ENCODE measurements at places on chromosomes 3 and 15.

GRCh38 chr3:136772709-136773108 lies 20.5 kb upstream of the STAG1 start:
- DNase-seq, result no peak

DNA sequence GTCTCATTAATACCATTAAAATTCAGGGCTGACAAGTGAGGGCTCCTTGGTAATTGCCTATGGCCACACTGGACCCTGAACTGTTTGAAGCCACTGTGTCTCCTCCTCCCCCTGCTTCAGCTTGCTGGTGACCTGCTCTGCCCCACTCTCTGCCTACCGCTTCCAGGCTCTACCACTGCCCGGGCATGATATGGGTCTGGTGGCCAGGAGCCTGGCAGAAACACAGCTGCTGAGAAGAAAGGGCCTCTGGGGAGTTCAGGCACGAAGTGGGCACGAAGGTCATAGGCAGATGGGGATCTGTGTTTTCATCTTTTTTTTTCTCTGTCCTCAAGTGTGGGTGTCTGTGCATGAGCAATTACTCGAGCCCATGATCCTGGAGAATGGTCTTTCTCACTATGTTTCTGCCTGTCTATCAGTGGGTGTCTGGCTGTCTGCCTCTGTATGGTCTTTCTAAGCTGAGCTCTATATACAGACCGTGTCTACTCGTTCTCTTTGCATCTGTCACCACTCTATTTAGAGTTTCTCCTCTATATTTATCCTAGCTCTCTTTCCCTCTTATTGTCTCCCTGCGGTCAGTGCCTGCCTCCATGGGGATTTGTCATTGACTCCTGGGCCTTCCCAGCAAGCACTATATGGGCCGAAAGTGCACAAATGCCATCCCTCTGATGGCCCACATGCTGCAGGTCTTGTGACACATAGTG lies 42.1 kb upstream of the EPHB1 start:
- no peak for DNase-seq

- DNase-seq, result no peak
Measured at GRCh38 chr15:33242165-33242564, 47.7 kb upstream of the FMN1 start.

DNA sequence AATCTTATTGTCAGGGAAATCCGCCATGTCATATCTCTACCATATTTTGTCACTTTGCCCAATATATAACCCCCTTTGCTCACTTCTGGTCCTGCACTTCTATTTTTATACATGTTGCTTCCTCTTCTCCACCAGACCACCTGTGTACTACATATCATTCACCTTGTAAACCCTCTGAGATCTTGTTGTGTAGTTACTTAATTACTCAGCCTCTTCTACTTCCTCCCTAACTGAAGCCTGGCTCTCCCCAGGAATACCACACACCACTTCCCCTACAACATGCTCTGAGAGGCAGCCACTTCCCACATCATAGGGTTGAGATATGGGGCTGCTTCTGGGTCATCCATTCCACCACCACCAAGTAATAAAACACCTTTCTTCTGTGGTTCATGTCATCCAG lies 10.0 kb downstream of the HEXA start:
- no peak for DNase-seq

DNA sequence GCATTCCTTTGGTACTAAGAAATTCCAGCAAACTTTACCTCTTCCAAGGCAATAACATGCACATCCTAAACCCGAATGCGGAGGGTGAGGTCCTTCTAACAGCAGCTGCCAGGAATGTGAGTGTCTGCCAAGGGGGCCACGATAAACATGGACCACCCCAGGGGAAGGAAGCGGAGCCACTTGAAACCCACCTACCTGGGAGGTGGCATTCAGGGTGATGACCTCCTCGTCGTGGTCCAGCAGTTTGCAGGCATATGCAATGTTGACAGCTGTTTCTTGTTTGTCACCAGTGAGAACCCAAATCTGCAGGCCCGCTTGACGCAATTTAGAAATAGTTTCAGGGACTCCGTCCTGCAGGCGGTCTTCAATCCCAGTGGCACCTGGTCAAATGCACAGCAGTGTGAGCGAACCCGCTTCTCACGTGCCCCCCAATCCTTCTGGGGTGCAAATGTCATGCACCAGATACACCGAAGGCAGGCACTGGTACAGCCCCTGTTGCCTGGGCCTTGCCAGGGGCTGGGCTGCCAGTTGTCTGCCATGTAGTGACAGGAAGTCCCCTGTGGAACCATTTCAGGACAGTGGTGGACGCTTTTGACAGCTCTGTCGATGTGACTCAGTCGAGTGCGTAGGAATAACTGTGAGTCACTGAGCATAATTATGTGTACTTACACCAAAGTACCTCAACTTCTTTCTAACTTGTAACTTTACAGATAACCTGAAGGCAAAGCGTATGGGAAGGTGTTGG lies 161.2 kb downstream of the ATP10A start:
- DNase-seq, result no peak

DNA sequence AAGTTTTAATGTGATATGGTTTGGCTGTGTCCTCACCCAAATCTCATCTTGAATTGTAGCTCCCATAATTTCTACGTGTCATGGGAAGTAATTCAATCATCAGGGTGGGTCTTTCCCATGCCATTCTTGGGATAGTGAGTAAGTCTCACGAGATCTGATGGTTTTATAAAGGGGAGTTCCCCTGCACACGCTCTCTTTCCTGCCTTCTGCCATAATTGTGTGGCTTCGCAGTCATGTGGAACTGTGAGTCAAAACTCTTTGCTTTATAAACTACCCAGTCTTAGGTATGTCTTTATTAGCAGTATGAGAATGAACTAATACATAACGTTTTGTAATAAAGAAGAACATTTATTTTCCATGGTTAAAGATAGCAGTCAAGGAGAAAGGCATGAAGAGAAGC lies 39.2 kb upstream of the GOLIM4 start:
- DNase-seq, result no peak
